Stimulated activated CD4-positive, alpha-beta T cell treated with anti-CD3 and anti-CD28 coated beads, Interleukin-15, amount 100 ng/mL, for 48 hours (primary cell): ENCODE measurements at places on chromosomes 16 and 17.

DNA sequence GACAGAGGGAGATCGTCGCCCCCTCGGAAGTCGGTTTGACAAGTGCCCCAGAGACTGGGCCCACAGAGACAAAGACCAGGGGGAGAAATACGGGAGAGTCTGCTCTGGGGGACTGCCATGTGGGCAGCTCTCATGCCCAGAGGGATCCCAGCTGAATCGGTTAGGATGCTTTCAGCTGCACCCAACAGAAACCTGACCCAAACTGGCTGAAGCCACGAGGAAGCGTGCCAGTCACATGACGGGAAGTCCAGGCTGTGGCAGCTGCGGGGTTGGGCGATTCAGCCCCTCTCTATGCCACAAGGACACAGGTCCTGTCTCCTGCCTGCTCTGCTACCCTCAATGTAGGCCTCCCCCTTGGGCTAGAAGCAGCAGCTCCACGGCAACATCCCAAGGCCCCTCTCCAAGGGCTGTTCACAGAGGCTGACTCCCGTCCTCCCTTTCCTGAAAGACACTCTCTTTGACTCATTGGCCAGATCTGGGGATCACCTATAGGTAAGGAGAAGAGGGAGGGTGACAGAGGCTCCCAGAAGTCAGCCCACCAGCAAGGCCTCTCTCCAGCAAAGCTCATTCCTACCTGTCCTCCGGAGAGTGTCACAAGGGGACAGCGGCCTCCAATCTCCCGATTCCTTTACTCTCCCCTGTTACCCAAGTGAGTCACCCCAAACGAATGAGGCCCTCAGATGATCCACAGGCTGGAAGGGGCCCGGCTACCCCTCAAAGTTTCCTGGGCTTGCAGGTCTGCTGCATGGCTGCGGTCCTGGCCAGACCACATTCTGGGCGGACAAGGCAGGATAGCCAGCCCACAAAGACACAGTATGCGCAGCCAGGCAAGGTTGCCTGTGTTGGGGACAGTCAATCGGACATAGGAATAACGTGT lies 75.8 kb downstream of the RBFOX3 start:
- DNase-seq = no peak

GRCh38 chr17:50511058-50511457 lies 2.8 kb downstream of the MYCBPAP start:
- DNase-seq = peak; percentile 36

DNA sequence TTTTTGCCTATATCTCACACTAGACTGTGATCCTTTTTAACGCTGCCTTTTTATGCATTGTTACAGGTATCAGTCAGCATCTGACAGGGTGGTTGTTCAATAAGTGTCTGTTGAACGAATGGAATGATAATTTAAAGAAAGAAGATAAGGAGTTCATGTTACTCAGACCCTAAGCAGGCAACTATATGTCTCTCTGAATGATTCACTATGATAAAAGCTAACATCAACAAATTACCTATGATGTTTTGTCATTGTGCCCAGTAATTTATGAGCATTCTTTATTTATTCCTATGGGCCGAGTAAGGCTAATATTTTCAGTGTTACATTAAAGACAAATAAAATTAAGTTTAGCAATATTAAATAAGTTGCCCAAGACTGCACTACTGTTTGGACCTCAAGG lies 435.0 kb upstream of the KIF2B start:
- DNase-seq = no peak

DNA sequence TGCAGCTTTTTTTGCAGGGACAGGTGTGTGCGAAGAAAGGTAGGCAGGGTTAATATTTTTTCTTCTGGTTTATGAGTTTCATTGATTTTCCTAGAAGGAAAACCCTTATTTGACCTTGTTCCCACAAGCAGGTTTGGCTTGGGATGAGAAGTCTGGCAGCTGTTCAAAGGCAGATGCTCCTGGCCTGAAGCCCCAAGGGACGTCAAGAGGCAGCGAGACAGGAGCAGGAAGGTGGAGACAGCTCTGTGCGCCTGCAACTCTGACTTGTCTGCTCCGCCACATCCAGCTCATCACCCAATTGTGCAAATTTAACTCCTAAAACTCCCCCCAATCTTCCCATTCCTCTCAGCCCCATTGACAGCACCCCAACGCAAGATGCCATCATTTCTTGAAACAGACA lies 136.8 kb upstream of the XYLT1 start:
- no peak for DNase-seq

DNA sequence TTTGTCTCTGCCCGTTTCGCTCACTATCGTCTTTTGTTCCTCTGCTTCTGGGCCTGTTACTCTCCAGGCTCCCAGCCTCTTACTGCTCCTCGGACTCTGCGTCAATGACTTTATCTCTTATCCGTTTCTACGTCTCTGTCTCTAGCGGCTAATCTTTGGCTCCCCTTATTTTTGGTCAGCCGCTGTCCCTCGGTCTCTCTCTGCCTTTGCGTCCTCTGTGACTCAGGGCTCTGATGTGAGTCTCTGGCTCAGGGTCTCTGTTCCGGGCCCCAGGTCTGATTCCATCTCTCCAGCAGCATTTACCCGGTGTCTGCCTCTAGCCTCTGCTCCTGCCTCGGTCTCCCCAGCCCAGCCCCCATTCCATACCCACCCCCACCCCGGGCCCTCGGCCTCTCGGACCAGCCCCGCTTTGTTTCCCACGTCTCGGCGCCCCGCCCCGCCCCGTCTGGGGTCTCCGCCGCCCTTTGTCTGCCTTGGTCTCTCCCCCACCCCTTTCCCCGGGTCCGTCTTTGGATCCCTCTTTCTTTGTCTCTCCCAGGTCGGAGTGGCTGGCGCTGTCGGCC lies 547 bp upstream of the ZNF48 start:
- no peak for DNase-seq

DNA sequence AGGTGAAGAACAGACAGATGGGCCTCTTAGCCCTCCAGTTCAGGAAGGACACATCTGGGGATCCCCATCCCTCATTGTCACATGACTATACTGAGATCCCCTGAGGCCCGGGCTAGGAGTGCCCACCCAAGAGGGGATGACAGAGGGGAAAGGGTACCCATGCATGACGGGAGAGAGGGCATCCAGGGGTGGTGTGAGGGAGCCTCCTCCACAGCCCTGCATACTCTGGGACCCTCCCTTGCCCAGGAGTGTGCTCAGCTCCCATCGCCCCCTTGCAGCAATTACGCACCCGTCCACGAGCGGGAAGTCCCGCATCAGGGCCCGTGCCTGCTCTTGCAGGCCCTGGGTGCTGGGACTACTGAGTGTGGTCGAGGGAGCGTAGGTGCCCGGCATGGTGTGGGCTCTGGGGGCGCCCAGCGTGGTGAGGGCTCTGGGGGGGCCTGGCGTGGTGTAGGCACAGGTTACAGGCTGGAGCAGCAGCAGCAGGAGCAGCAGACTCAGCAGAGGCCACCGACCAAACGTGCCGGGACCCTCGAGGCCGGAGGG lies 6.5 kb downstream of the DPEP2 start:
- DNase-seq = no peak

- no peak for DNase-seq
Observed at GRCh38 chr16:57358086-57358420, 530 bp upstream of the CCL22 start.
